Body of pancreas (tissue), 4 donors: ENCODE measurements at places on chromosomes 11 and 22. TPM values are rescaled to one million over a fixed set of nuclear protein-coding genes. Genes with fewer than 3 reads are reported as not detected.
A peak's percentile ranks its signal among the peaks of the same experiment; 100 is the strongest.

- peaks cover 53% of the 10 kb centered on the region for H3K4me1 ChIP-seq
- H3K27me3 ChIP-seq: no peaks in the 10 kb centered on the region
- no peaks in the 10 kb centered on the region for H3K36me3 ChIP-seq
- DNase-seq: no peak
- H3K27ac ChIP-seq: no peak overlapping the region
- no peak overlapping the region for H3K4me3 ChIP-seq
Measured at GRCh38 chr11:73313652-73314051, 5.6 kb downstream of the ARHGEF17 start.

GRCh38 chr11:73597336-73597955 is 466 bp downstream of the FAM168A start:
- peaks cover 16% of the 10 kb centered on the region for H3K4me1 ChIP-seq
- H3K4me3 ChIP-seq: peak overlapping the region; percentile 95
- H3K27me3 ChIP-seq: no peaks in the 10 kb centered on the region

Gene NAALAD2
- total RNA-seq: not detected

Gene CLTCL1
- total RNA-seq: 2.3 TPM

GRCh38 chr11:131522851-131523250 is 152.4 kb downstream of the NTM start:
- H3K27me3 ChIP-seq: no peaks in the 10 kb centered on the region
- H3K4me1 ChIP-seq: no peaks in the 10 kb centered on the region
- H3K36me3 ChIP-seq: no peaks in the 10 kb centered on the region
- DNase-seq: no peak

GRCh38 chr11:9038541-9038940 is 34.7 kb upstream of the NRIP3 start:
- H3K36me3 ChIP-seq: no peaks in the 10 kb centered on the region
- no peak overlapping the region for H3K27ac ChIP-seq
- no peak overlapping the region for H3K4me3 ChIP-seq
- H3K27me3 ChIP-seq: no peaks in the 10 kb centered on the region
- H3K4me1 ChIP-seq: no peaks in the 10 kb centered on the region

DNA sequence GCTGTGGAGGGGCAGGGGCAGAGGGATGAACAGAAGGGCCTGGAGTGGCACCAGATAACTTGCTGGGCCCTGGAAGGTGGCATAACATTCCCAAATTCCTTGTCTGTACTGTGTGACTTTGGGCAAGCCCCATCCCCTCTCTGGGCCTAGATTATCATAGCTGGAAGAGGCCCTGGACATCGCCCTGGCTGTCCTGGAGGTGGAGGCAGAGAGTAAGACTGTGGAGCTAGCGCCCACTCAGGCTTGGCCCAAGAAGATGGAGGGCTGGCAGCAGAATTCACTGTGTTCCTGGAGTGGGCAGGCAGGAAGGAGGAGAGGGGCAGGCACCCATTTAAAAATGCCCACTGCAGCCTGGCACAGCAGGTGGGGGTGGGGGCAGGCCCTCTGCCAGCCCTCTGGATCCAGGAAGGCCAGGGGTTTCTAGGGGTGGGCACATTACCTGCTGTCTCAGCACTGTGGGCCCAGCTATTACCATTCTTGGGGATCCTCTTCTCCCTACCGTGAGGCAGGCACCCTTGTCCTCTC is 22.6 kb downstream of the ARHGEF17 start:
- no peak overlapping the region for H3K4me3 ChIP-seq
- DNase-seq: no peak
- H3K27me3 ChIP-seq: no peaks in the 10 kb centered on the region

GRCh38 chr11:72685560-72686480 is 11.6 kb upstream of the PDE2A start:
- H3K4me3 ChIP-seq: no peak overlapping the region
- DNase-seq: peak; percentile 51
- no peaks in the 10 kb centered on the region for H3K4me1 ChIP-seq
- peaks cover 12% of the 10 kb centered on the region for H3K36me3 ChIP-seq
- H3K27me3 ChIP-seq: no peaks in the 10 kb centered on the region

Gene NNMT
- total RNA-seq: 276 TPM

GRCh38 chr22:28398355-28398754 is 281.3 kb downstream of the TTC28 start:
- no peak for DNase-seq
- peaks cover 10% of the 10 kb centered on the region for H3K4me1 ChIP-seq
- no peak overlapping the region for H3K27ac ChIP-seq
- H3K4me3 ChIP-seq: no peak overlapping the region
- H3K36me3 ChIP-seq: no peaks in the 10 kb centered on the region
- no peaks in the 10 kb centered on the region for H3K27me3 ChIP-seq

Gene DBX1
- total RNA-seq: not detected

DNA sequence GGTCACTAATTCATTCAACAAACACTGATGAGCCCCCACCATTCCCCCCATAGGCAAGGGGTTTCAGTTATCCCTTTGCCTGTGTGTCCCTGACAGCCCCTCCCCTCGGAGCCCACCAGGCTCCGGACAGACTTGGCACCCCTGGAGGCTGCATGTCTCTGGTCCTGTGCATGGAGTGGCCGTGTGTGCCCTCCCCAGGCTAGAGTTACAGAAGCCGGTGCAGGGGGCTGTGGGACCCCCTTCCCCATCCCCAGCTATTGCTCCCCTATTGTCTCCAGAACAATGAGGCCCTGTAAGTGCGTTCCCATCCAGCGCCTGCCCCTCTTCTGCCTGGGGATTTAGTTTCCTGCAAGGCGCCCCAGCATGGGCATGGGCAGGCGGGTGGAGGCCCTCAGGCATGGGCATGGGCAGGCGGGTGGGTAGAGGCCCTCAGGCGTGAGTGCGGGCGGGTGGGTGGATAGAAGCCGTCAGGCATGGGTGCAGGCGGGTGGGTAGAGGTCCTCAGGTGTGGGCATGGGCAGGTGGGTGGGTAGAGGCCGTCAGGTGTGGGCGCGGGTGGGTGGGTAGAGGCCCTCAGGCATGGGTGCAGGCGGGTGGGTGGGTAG is 1.5 kb downstream of the MUC2 start:
- no peaks in the 10 kb centered on the region for H3K36me3 ChIP-seq
- peaks cover 15% of the 10 kb centered on the region for H3K4me1 ChIP-seq
- peak; percentile 2 for DNase-seq
- no peak overlapping the region for H3K27ac ChIP-seq
- no peaks in the 10 kb centered on the region for H3K27me3 ChIP-seq

DNA sequence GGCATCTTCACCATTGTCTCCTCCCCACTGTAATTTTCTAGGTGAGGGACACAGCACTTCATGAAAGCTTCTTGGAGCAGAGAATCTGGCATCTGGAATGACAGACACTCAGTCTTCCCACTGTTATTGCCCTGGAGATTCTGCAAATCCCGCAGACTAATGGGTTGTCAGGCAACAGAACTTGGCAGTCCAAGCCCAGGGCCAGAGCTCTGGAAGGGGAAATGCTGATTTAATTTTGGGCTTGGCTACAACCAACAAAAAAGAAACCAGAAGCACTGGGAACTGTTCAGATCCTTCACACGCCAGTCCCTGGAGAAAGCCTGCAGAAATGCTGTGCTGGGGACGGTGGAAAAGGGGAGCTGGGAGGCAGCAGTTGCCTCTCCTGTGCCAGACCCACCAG is 71.5 kb upstream of the BID start:
- H3K4me1 ChIP-seq: no peaks in the 10 kb centered on the region
- H3K36me3 ChIP-seq: no peaks in the 10 kb centered on the region
- H3K4me3 ChIP-seq: no peak overlapping the region
- peak overlapping the region; percentile 59 for H3K27ac ChIP-seq
- H3K27me3 ChIP-seq: no peaks in the 10 kb centered on the region

Gene TRPM5
- total RNA-seq: under 0.01 TPM

Gene SCN3B
- 1.6 TPM for total RNA-seq

- no peak overlapping the region for H3K27ac ChIP-seq
- H3K4me3 ChIP-seq: no peak overlapping the region
- peaks cover 19% of the 10 kb centered on the region for H3K4me1 ChIP-seq
- DNase-seq: no peak
Measured at GRCh38 chr22:23715806-23716375, 25.1 kb downstream of the RGL4 start.

GRCh38 chr11:124605719-124606118 is 5.5 kb upstream of the PANX3 start:
- H3K36me3 ChIP-seq: no peaks in the 10 kb centered on the region
- no peak for DNase-seq
- no peaks in the 10 kb centered on the region for H3K27me3 ChIP-seq
- no peak overlapping the region for H3K27ac ChIP-seq

- no peaks in the 10 kb centered on the region for H3K36me3 ChIP-seq
- H3K4me1 ChIP-seq: peaks cover 2% of the 10 kb centered on the region
- no peak overlapping the region for H3K4me3 ChIP-seq
- no peaks in the 10 kb centered on the region for H3K27me3 ChIP-seq
- no peak for DNase-seq
Measured at GRCh38 chr11:102237096-102237735, 80.1 kb upstream of the BIRC3 start.

DNA sequence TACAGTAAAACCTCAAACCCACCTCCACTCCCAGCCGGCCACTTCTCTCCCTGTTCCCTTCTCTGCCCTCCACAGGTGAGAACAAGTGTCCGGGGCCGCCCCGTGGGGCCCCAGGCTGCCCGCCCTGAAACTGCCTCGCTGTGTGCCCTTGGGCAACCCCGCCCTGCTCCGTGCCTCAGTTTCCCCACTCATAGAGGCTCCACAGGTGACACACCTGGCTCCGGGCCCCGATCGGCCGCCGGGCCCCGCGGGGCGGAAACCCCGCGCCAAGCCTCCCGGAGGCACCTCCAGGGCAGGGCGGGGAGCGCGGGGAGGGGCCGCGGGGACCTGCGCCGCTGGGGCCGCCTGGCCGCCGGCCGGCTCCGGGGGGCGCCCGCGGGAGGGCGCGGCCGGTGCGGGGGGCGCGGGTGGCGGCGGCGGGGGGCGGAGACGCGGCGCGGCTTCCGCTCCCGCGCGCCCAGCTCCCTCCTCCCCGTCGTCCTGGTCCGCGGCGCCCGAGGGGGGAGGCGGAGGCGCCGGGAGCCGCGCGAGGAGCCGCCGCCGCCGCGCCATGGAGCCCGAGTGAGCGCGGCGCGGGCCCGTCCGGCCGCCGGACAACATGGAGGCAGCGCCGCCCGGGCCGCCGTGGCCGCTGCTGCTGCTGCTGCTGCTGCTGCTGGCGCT is at the start of gene LRP5:
TSS of gene LRP5 (plus strand) at position 475 of the 663 bp plus-strand sequence. CDS start at position 599, 124 bp downstream.
- peak within 1 kb of the TSS; percentile 19 for H3K4me3 ChIP-seq
- H3K4me1 ChIP-seq: peaks cover 44% of the 10 kb centered on the region
- H3K27ac ChIP-seq: peak within 1 kb of the TSS; percentile 83
- DNase-seq: peak; percentile 58
- no peaks in the 10 kb centered on the region for H3K36me3 ChIP-seq
- H3K27me3 ChIP-seq: no peaks in the 10 kb centered on the region

DNA sequence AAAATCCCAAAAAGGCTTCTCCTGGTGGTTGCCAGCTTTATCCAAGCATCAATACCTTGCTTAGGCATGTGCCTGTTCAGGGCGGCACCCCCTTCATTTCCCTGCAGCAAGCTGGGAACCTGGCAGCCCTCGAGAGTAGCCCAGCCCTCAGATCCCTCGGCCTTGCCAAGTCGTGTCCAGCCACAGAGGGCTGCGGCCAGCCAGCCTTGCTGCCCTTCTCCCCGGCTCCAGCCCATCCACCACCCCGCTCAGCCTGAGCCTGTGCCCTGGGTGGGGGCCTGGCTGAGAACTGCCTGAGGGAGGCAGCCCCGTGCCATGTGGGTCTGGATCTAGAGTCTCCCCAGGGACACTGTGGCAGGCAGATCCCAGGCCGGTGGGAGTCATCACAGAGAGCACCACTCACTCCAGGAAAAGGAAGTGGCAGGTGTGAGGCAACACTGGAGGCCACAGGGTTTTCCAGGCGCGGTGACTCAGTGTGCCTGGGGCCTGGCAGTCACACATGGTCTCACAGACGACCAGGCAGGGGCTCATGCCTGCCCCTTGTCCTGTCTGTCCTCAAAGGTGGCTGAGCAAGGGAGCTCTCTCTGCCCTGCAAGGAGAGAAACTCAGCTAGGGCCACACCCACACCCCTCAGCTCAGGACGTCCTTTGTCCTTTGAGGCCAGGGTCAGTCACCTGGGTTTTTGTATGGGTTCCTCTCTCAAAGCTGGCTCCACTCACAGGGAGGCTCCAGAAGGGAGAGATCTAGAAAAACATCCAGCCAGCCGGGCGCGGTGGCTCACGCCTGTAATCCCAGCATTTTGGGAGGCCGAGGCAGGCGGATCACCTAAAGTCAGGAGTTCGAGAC is 12.2 kb upstream of the CDC42BPG start:
- H3K27ac ChIP-seq: no peak overlapping the region
- H3K4me3 ChIP-seq: no peak overlapping the region
- peak; percentile 64 for DNase-seq

Gene ME3
- total RNA-seq: 54.7 TPM

GRCh38 chr22:20591660-20592310 is 84.4 kb downstream of the MED15 start:
- H3K4me3 ChIP-seq: no peak overlapping the region
- no peak overlapping the region for H3K27ac ChIP-seq

- peaks cover 24% of the 10 kb centered on the region for H3K4me1 ChIP-seq
- DNase-seq: no peak
Measured at GRCh38 chr11:86676010-86676409, 3.6 kb upstream of the ME3 start.

DNA sequence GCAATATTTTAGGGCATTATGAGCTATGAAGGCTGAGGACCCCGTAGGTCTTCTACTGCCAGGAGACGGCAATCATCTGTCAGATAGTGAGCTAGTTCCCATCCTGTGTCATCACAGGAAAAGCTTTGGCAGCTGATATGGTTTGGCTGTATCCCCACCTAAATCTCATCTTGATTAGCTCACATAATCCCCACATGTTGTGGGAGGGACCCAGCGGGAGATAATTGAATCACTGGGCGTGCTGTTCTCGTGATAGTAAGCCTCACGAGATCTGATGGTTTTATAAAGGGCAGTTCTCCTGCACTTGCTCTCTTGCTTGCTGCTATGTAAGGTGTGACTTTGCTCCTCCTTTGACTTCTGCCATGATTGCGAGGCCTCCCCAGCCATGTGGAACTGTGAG is 18.1 kb downstream of the CSRP3 start:
- no peak overlapping the region for H3K27ac ChIP-seq
- no peaks in the 10 kb centered on the region for H3K27me3 ChIP-seq

DNA sequence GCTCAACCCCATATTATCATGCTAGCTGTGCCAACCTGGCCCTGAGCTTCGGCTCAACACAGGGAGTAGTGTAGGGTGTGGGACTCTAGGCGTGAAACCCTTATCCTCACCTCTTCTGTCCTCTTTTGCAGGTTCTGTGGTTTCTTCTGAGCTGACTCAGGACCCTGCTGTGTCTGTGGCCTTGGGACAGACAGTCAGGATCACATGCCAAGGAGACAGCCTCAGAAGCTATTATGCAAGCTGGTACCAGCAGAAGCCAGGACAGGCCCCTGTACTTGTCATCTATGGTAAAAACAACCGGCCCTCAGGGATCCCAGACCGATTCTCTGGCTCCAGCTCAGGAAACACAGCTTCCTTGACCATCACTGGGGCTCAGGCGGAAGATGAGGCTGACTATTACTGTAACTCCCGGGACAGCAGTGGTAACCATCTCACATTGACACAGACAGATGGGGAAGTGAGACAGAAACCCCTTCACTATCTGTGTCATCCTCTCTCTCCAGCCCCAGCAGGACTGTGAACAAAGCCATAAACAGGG is 76.4 kb downstream of the GGTLC2 start:
- H3K4me3 ChIP-seq: no peak overlapping the region
- no peaks in the 10 kb centered on the region for H3K36me3 ChIP-seq
- H3K4me1 ChIP-seq: no peaks in the 10 kb centered on the region

- H3K36me3 ChIP-seq: no peaks in the 10 kb centered on the region
- no peak for DNase-seq
- H3K27me3 ChIP-seq: no peaks in the 10 kb centered on the region
- H3K4me1 ChIP-seq: no peaks in the 10 kb centered on the region
- no peak overlapping the region for H3K4me3 ChIP-seq
Measured at GRCh38 chr22:39446239-39446721, 10.5 kb upstream of the MGAT3 start.
